ENCODE measurements at places on chromosomes 12 and 14. TPM values are rescaled to one million over a fixed set of nuclear protein-coding genes. Genes with fewer than 3 reads are reported as not detected.

Gene ALDH1L2
- polyA plus RNA-seq, result 1.5 TPM

Gene KRT85
- not detected for polyA plus RNA-seq

Gene KRT81
- not detected for polyA plus RNA-seq

Gene PTPRQ
- polyA plus RNA-seq, result not detected

Gene SYCP3
- polyA plus RNA-seq, result not detected

Gene PTPN6
- polyA plus RNA-seq, result 0.38 TPM

GRCh38 chr12:118188690-118189371 is 52.9 kb downstream of the PEBP1 start:
- DNase-seq, result peak; percentile 30

GRCh38 chr14:74547331-74547927 is 53.9 kb downstream of the ISCA2 start:
- no peak for DNase-seq

DNA sequence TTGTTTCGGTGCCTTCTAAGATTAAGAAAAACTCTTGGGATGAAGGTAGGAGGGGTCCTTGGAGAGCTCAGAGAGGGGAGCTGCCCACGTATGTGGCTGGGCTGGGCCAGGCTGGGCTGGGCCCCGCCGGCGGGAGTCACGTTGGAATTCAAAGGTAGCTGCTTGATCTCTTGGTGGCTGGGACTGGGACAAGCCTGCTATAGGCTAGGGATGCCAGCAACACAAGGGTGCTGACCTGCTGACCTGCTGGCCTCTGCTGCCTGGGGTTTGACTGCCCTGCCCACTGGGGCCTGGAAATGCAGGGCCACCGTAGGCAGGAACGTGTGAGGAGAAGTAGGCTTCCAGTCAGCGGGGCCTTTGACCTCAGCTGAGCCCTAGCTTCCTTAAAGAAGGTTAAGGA is 52.8 kb upstream of the GTF2A1 start:
- no peak for DNase-seq

- DNase-seq, result no peak
Measured at GRCh38 chr14:77314043-77314442, 6.6 kb downstream of the POMT2 start.

- DNase-seq, result no peak
Measured at GRCh38 chr12:104756901-104757300, 201.2 kb downstream of the SLC41A2 start.

GRCh38 chr14:92540472-92541048 is 27.0 kb downstream of the RIN3 start:
- DNase-seq, result peak; percentile 99

DNA sequence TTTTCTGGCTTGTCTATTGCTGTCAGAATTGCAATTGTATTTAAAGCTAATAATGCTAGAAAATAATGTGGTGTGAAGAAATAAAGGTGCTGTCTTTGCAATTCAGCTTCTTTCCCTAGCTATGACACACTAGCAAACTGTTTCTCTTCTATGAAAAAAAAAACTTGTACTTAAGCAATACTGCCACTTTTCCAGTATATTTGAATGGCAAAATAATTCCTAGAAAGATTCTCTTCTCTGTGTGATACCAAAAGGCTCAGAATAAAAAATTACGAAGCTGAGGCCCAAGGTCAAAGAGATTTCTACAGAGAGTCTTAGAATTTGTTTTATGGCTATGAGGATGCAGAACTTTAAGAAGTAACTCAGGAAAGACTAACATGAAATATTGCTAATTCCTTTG is 235.5 kb downstream of the ADAMTS20 start:
- no peak for DNase-seq

- no peak for DNase-seq
Measured at GRCh38 chr12:111074965-111075364, 154.6 kb upstream of the MYL2 start.

Data from endothelial cell of umbilical vein (primary cell).